ENCODE measurements at places on chromosomes 1 and 21.

- no peak for DNase-seq
These were observed 283.8 kb upstream of the RUNX1 start for GRCh38 chr21:35332841-35333426.

GRCh38 chr1:229786974-229787610 is 161.0 kb downstream of the URB2 start:
- DNase-seq: no peak

- DNase-seq: no peak
These were observed 15.2 kb downstream of the ADSS2 start for GRCh38 chr1:244436336-244437085.

DNA sequence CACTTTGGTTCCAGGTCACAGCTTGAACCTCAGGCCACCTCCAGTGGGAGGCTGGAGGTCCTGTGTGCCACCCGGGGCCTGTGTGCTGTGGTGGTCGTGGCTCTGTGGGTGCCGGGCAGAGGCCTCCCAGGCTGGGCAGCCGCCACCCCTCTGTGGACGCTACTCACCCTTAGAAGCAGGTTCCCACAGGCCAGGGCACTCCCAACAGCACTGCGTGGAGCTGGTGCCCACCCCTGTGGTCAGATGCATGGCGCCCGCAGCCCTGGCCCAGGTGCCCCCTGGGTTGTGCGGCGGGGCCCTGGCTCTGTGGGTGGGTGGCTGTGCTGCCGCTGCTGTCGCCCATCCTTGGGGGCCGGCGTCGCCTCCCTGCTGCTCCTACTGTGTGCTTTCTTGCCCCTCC is 39.7 kb downstream of the SKI start:
- no peak for DNase-seq

DNA sequence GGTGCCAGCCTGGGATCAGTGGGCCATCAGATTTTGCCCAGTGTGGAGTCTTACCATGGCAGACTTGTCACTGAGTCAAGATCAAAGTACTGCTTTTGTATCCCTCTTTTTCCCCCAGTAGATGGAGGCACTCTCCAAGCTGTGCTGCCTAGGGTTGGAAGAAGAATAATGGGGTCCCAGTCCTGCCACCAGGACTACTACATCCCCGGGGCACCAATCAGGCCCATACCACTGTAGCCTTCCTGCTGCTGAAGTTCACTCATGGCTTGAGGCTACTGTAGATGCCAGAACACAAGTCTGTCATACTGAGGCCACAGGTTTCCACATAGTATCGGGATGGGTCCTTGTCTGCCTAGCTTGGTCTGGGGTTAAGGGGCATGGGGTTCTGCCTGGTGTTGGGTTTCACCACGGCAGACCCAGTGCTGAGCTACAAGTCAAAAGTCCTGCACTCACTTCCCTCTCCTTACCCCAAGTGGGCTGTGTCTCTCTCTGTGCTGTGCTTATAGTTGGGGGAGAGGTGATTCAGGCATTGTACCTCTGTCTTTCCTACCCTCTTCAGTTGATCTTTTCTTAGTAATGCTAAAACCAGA is 53.4 kb downstream of the PKN2 start:
- no peak for DNase-seq

DNA sequence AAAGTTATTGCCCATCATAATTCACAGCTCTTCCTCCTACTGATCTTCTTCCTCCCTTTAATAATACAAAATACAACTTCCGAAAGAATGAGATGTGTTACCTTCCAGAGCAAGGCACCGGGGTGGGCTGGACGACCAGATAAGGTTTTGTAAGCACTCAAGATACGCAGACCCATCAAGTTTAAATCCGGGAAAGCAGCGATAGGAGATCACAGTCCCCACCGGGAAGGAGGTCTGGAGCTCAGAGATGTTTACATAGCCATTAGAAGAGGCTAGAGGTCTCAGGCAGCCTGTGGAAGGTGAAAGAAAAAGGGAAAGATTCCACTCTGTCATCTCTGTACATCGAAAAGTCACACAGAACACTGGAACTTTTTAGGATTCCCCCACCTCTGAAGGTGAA is 99.4 kb downstream of the SUSD4 start:
- no peak for DNase-seq

- DNase-seq: no peak
These were observed 245.2 kb downstream of the SDCCAG8 start for GRCh38 chr1:243501002-243501401.

DNA sequence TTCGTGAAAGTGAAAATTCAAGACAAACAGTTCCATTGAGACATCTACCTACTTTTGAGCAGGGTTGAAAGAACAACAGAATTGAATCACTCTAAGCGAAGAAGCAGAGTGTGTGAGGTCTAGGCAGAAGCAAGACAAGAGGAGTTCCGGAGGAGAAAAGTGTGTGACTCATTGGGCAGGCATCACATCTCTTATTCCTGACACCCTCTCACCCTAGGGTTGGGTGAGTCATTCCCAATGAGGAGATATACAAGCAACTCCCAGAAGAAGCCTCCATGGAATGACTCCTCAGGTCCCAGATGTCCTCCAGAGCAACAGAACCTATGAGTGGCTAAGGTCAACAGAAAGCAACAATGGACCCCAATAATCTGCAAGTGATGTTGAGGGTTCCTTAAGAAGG is 138.1 kb downstream of the TPR start:
- no peak for DNase-seq

DNA sequence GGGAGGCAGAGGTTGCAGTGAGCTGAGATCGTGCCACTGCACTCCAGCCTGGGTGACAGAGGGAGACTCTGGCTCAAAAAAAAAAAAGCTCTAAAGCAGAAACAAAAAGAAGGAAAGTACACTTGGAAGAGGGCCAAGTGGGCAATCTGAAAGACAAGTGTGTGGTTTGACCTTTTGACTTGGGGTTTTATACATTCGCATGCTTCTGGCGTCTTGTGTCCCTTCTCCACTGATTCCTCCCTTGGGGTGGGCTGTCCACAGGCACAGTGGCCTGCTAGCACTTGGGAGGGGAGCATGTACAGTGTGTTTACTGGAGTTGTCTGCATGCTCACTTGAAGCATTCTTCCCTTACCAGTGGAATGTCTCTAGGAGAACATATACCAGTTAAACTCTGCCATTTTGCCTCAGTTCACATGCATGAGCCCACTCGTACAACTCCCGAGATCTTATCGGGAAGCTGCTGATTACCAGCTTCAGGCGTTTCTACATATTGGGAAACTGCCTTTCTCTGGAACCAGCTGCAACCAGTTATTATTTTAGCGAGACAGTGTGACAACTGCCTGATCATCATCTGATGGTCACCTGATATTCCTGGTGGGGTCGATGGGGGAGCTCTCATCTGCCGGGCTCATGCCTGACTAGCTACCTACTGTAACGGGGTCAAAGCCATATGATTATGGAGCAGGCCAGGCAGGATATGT is 113.5 kb upstream of the ZNF678 start:
- no peak for DNase-seq

- DNase-seq: no peak
These were observed 34.0 kb upstream of the BACE2 start for GRCh38 chr21:41133874-41134522.

DNA sequence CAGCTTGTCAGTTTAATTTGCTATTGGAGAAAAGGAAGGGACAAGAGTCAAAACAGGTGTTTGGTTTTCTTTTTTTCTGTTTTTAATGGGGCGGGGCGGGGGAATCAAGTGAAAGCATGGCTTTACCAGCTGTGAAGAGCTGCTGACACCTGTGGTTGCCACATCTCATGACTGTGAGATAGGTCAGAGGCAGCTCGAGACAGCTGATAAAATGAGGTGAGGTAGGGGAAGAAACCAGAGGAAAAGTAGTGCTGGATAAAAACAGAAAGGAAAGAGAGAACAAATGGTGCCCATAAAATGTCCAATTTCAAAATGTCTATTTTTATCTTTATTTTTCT is 272.3 kb downstream of the NEGR1 start:
- peak; percentile 54 for DNase-seq
